ENCODE measurements at places on chromosomes 2 and 18. TPM values are rescaled to one million over a fixed set of nuclear protein-coding genes. Genes with fewer than 3 reads are reported as not detected.

The POTEJ gene
- not detected for total RNA-seq

The DSC3 gene
- 5.7 TPM for total RNA-seq

The RIT2 gene
- not detected for total RNA-seq

The CKAP2L gene
- 1.2 TPM for total RNA-seq

The CCDC150 gene
- total RNA-seq, result 1.4 TPM

The FEV gene
- total RNA-seq, result not detected

The TTR gene
- 0.55 TPM for total RNA-seq

Data from ureter (tissue), 1 donor.